ENCODE measurements at places on chromosomes 2 and 18.

DNA sequence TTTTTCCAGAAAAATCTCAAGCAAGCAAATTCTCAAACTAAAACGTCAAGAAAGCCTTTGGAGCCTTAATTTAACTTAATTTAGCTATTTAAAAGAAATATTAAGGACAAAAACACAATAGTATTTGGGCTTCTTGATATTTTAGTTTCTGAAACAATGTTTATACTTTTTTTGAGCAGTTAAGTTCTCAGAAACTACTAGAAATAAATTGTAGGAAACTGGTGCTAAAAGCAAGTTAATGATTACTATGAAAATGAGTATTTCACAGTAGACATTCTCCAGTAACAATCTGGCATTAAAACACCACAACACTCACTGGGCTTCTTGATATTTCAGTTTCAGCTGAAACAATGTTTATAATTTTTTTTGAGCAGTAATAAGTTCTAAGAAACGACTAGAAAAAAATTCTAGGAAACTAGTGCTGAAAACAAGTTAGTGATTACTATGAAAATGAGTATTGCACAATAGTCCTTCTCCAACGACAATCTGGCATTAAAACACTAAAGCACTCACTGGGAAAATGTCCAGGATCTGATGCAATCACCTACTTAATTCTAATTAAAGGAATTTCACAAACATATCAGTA lies 45.1 kb downstream of the TRAK2 start:
- DNase-seq: no peak

GRCh38 chr2:48249631-48250473 lies 280.1 kb upstream of the STON1 start:
- no peak for DNase-seq

GRCh38 chr2:102455061-102455670 lies 17.9 kb upstream of the SLC9A4 start:
- no peak for DNase-seq

DNA sequence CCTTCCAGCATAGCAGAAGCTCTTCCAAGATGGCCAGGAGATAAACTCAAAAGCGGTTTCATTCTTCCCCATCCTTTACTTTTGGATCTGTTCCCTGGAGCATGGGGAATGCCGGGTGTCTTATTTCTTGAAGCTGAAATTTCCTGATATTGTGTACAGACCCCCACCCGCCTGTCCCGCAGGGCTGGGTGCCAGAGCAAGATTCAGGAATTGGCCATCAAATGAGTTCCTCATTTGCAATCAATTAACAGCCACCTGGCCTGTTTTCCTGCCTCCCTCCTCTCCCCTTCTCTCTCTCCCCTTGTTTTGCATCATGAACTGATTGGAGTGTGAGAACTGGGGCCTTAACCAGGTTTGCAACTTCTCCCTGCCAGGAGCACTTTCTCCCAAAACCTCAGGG lies 202.1 kb downstream of the SH3RF3 start:
- DNase-seq: no peak

DNA sequence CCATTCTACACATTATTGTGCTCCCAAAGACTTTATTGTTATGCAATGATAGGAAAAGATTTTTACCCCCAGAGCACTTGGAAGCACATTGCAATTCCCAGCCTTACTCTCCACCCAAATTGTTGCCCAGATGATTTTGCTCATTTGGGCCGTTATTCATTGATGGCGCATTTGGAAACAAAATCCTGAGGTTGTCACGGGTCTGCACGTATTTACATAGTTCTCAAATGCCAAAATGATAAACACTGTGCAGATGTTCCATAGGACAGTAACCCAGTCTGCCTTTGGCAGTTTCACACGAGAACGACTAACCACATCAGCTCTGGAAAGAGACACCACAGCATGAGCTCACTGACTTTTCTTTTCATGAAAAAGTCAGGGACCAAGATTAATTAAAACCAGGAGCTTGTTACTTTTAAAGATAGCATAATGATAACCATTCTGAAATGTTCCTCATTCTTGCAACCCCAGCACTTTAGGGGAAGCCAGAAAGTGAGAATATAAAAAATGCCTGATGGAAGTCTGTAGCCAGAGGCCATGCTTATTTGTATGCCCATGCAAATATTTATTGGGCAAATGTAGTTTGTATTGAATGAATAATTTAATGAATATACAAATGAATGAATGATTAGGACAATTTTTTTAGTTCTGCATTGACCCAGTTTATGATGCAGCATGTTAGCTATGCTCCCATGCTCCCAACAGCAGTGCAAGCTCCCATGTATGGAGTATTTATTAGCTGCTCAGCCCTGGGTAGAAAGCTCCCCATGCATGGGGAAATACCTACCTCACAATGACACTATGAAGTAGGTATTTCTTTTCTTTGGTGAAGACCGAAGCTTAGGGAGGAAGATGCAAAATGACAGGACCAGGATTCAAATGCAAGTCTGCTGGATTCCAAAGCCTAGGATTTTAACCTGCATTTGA lies 84.6 kb downstream of the MAIP1 start:
- no peak for DNase-seq

GRCh38 chr2:231692847-231693246 lies 15.5 kb upstream of the PTMA start:
- no peak for DNase-seq

- no peak for DNase-seq
Observed at GRCh38 chr2:98507891-98508708, 63.4 kb downstream of the INPP4A start.

DNA sequence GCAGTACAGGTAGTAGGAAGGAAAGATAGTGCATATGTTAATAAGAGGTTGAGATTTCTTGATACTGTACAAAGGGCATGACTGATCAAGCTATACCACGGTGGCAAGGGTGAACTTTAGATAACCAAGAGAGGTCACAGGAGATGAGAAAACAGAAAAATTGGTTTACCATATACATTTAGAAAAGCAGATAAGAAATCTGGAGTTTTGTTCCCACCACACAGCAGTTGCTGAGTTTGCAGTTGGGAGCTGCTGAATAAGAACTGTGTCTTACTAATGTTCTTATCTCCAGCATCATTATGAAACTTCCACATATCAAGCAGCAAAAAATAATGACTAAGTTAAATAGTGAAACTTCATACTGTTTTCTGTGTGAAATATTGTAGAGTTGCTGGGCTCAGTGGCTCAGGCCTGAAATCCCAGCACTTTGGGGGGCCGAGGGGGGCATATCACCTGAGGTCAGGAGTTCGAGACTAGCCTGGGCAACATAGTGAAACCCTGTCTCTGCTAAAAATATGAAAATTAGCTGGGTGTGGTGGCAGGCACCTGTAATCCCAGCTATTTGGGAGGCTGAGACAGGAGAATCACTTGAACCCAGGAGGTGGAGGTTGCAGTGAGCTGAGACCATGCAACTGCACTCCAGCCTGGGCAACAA lies 12.0 kb upstream of the IMPACT start:
- DNase-seq: no peak

- no peak for DNase-seq
Observed at GRCh38 chr18:58337686-58338085, 291.2 kb downstream of the ALPK2 start.

GRCh38 chr18:44870631-44871502 lies 190.2 kb downstream of the SETBP1 start:
- DNase-seq: no peak

- no peak for DNase-seq
Observed at GRCh38 chr18:76414936-76415621, 80.0 kb downstream of the ZNF516 start.

DNA sequence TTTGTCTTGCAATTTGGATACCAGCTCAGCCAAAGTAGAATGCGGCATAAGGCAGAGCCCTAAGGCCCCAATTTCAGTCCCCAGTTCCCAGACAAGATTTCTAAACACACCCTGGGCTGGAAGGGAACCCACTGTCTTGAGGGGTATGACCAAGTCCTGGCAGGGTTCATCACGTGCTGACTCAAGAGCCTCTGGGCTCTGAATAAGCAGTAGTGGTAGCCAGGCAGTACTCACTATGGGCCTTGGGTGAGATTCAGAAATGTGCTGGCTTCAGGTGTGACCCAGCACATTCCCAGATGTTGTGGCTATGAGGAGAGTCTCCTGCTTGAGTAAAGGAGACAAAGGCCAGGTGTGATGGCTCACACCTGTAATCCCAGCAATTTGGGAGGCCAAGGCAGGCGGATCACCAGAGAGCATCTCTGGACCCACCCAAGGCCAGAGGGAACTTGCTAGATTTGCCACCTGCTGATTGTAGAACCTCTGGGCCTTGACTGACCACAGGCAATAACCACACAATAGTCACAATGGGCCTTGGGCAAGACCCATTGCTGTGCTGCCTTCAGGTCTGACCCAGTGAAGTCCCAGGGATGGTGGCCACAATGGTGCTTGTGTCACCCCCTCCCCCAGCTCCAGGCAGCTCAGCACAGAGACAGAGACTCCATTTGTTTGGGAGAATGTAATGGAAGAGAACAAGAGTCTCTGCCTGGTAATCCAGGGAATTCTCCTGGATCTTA lies 74.9 kb downstream of the ATL2 start:
- no peak for DNase-seq

DNA sequence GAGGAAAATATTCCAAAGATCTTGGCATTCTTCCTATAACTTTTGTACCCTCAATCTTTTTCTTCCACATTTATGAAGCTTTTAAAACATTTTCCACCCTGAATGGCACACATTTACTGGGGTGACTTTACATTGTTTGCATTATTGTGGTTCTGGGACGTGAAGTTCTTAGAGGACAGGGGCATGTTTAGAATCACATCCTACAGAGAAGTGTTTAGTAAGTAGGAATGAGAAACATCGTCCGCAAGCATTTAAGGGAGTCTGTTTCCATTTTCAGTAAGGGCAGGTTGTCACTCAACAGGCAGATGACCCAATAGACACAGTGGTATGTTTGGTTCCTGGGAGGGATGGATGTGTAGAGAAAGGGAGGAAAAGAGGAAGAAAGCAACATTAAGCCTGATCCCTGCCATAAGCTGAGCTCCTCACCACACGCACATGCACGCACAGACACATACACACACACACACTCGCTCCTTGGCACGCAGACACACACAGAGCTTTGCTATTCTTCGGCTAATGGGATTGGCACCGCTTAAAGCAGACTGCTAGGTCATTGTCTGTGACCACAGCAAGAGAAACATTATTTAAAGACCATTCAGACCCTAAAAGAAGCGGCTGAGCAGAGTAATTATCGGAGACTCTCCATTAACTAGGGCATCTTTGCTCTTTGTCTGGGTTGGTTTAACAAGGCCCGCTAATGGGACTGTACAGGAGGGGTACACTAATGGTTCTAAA lies 14.2 kb upstream of the PLEKHM3 start:
- no peak for DNase-seq

DNA sequence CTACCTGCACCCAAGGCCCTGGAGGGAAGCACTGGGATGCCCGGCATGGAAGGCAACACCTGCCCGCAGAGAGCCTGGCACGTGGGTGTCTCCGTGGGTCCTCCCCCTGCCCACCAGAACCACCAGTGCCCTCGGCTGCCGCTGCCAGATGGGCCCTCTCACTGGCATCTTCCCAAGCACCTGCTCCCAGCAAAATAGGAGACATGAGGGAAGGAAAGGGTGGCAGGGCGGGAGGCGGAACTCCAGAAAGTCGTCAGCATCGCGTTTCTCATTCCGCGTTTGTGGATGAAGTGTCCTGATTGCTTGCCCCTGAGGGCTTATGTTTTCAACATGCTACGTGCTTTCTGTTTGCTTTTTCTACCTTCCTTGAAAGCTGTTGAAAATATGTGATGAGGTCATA lies 8.8 kb upstream of the SNTG2 start:
- no peak for DNase-seq

DNA sequence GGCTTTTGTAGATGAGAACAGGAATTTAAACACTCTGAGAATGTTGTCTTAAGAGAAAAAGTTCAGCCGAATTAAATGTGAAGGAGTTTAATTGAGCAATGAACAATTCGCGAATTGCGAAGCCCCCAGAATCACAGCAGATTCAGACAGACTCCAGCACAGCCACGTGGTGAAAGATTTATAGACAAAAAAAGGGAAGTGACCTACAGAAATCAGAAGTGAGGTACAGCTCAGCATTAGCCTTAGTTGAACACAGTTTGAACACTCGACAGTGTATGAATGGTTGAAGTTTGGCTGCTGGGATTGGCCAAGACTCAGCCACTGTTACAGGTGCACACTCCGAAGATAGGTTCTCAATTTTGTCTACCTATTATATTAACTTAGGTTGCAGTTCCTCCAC lies 264.0 kb upstream of the CHST9 start:
- DNase-seq: no peak

GRCh38 chr2:196290569-196290968 lies 119.2 kb upstream of the STK17B start:
- no peak for DNase-seq

- DNase-seq: no peak
Observed at GRCh38 chr2:23410596-23410995, 25.6 kb downstream of the KLHL29 start.

GRCh38 chr2:19786408-19787058 lies 115.2 kb downstream of the TTC32 start:
- no peak for DNase-seq

DNA sequence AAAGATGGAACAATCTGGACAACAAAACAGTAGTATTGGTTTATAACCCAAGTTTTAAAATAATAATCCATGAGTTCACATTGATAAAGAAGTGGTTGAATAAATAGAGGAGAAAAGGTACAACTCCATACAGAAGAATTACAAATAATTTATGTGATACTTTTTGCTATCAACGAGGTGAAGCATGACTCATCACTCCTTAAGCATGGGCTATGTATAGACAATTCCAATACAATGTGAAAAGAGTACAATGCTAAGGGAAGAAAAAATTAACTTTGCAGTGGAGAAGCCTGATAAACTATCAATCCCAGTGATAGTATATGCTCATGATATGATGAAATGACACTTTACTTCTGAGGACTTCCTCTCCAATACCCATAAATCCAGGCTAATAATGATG lies 312.9 kb downstream of the GULP1 start:
- DNase-seq: no peak

GRCh38 chr2:70141212-70141901 lies 49.5 kb downstream of the C2orf42 start:
- DNase-seq: no peak

DNA sequence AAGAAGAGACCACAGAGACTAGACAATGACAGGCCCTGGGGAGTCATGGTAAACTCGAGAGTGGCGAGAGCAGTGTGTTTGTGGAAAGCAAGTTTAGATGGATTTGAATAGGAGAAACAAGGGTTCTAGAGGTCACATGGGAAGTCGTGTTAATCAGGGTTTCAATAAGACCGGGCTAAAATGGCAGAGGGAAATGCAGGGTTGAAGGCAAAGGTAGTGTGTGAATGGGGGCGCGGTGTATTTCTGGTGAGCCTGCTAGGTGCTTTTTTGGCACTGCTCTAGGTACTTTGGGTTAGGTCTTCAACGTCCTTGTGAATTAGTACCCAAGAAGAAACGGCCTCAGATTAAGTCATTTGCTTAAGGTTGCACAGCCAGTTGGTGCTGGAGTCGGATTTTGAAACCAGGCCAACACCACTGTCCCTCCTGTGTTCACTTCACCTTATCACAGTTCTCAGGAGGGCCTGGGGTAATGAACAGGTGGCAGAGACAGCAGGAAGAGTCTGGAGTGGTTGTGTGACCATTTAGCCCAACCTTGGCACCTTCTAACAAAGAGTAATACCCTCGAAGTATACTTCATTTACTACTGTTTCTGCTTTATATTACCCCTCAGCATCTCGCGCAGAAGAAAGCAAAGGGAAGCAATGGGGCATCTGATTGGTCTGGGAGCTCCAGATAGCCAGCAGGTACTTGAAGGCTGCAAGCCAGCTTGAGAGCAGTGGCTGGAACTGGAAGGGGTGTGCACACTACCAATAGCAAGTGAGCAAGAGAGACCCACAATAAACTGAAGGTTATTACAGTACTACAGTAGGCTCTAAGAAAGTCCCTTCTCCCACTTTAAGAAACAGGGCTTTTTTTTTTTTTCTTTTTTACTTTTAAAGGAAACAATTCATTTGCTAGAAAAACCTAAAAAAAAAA lies 33.4 kb upstream of the GAREM2 start:
- DNase-seq: no peak
